ENCODE measurements at places on chromosomes 3 and 15.

DNA sequence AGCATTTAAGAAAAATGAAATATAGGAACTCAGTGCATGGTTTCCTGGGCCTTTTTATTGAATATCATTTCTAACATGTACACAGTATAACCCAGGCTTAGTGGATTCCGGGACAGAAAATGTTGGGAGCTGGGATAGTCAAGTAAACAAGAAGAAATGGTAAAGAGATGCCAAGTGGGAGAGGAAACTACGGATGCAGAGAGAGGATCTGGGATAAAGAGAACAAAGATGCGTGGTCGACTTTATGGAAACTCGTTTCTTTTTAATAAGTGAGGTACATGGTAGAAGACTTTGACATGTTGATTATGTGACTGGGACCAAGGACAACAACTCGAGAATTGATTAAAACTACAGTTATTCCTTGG lies 1.2 kb upstream of the GPR176 start:
- no peak overlapping the region for H3K27ac ChIP-seq
- DNase-seq = no peak
- H3K36me3 ChIP-seq = peaks cover 7% of the 10 kb centered on the region
- peaks cover 30% of the 10 kb centered on the region for H3K4me1 ChIP-seq

GRCh38 chr3:97264180-97264579 lies 449.8 kb downstream of the EPHA6 start:
- H3K27me3 ChIP-seq = no peaks in the 10 kb centered on the region
- H3K36me3 ChIP-seq = no peaks in the 10 kb centered on the region
- no peak overlapping the region for H3K27ac ChIP-seq
- no peak overlapping the region for H3K4me3 ChIP-seq
- no peaks in the 10 kb centered on the region for H3K4me1 ChIP-seq

DNA sequence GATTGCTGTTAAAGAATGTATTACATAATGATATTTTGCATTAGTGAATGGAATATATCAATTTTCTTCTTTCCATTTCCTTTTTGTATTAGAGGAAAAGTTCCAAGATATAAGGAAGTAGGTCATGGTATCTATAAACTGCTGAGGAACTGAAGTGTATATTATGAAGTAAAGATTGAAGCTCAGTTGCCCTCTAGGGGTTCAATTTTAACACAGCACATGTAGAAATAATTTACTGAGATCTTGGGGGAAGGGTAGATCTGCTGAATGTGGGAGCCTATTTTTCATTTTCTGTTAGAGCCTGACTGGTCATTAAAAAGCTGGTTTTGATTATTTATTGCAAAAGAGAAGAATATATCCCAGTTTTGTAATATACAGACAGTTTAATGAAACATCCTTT lies 45.2 kb downstream of the CMC1 start:
- no peak overlapping the region for H3K4me3 ChIP-seq
- H3K27me3 ChIP-seq = no peaks in the 10 kb centered on the region
- H3K27ac ChIP-seq = no peak overlapping the region
- H3K36me3 ChIP-seq = peaks cover 11% of the 10 kb centered on the region
- peaks cover 5% of the 10 kb centered on the region for H3K4me1 ChIP-seq

- H3K4me1 ChIP-seq = peaks cover 47% of the 10 kb centered on the region
- peaks cover 1% of the 10 kb centered on the region for H3K27me3 ChIP-seq
- peak overlapping the region; percentile 96 for H3K27ac ChIP-seq
Observed at GRCh38 chr15:34986326-34986725, 1.8 kb downstream of the ZNF770 start.

- H3K36me3 ChIP-seq = peaks cover 49% of the 10 kb centered on the region
- DNase-seq = peak; percentile 24
- H3K27me3 ChIP-seq = peaks cover 18% of the 10 kb centered on the region
- peaks cover 57% of the 10 kb centered on the region for H3K4me1 ChIP-seq
- H3K4me3 ChIP-seq = peak overlapping the region; percentile 98
- peak overlapping the region; percentile 96 for H3K27ac ChIP-seq
Observed at GRCh38 chr15:75844629-75845335, 1.5 kb downstream of the UBE2Q2 start.

- H3K27ac ChIP-seq = no peak overlapping the region
- no peak overlapping the region for H3K4me3 ChIP-seq
- H3K4me1 ChIP-seq = no peaks in the 10 kb centered on the region
- peaks cover 32% of the 10 kb centered on the region for H3K27me3 ChIP-seq
Observed at GRCh38 chr3:16570113-16570512, 35.1 kb downstream of the DAZL start.

DNA sequence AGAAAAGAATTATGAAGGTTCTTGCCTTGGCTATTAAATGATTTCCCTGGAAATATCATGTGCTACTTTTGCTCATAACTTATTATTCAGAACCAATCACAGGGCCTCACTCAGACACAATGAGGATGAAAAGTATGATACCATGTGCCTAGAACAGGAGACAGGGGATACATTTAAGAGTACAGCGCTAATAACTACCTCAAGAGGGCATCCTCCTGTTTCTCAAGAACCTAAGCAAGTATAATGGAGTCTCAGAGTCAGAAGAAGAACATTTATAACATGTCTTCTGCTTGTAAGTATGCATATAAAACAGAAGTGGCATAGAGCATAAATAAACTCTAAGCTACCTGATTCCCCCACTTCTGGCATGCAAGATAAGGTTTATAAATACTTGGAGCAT lies 125.4 kb upstream of the MME start:
- no peak overlapping the region for H3K27ac ChIP-seq
- H3K4me1 ChIP-seq = no peaks in the 10 kb centered on the region
- H3K36me3 ChIP-seq = no peaks in the 10 kb centered on the region
- no peak overlapping the region for H3K4me3 ChIP-seq

GRCh38 chr3:14630404-14631100 lies 21.0 kb upstream of the CCDC174 start:
- no peak overlapping the region for H3K27ac ChIP-seq
- no peak overlapping the region for H3K4me3 ChIP-seq
- peaks cover 6% of the 10 kb centered on the region for H3K27me3 ChIP-seq
- H3K36me3 ChIP-seq = no peaks in the 10 kb centered on the region
- DNase-seq = no peak
- H3K4me1 ChIP-seq = no peaks in the 10 kb centered on the region

DNA sequence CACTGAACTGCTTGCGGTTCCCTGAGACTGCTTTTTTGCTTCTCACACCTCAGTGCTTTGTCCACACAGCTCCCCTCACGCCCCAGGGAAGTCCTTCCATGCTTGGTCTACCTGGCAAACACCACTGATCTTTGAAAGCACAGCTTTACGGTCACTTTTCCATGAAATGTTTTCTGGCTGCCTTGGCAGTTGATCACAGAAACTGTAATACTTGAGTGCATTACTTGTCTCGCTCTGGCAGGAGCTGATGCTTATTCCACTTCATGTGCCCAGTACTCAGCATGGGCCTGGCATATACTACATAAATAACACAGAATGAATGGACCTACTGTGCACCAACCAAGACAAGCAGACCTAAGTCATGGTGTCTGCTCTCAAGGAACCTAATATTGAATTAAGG lies 121.1 kb downstream of the MEX3B start:
- no peaks in the 10 kb centered on the region for H3K27me3 ChIP-seq
- H3K27ac ChIP-seq = no peak overlapping the region
- H3K4me1 ChIP-seq = no peaks in the 10 kb centered on the region
- DNase-seq = no peak
- H3K4me3 ChIP-seq = no peak overlapping the region
- H3K36me3 ChIP-seq = no peaks in the 10 kb centered on the region

DNA sequence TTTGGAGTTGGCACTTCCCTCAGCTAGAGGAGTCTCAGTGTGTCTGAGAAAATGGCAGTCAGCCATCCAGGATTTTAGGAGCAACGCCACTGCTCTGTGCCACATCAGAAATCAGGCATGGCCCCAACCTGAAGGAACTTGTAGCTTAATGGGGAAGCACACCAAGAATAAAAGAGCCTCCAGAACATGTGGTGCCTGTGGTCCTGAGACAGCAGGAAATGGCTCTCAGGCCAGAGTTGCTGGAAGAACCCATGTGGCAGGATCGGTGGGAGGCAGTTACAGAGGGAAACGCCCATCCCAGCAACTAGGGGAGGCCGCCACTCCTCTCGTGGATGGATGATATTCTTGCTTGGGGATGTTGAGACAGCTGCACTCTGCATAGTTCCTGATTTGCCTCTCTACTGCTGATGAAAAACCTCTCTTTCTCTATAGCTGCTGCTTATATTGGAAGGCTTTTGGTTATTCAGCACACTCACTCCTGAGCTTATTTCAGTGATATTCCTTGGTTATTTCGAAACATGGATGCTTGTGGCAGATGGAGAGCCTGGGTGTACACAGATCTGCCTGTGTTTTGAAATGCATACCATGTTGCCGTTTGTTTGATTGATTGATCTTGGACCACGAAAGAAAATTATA lies 52.4 kb downstream of the KLHL25 start:
- H3K4me3 ChIP-seq = no peak overlapping the region
- DNase-seq = no peak
- no peaks in the 10 kb centered on the region for H3K27me3 ChIP-seq
- peaks cover 72% of the 10 kb centered on the region for H3K36me3 ChIP-seq
- H3K27ac ChIP-seq = no peak overlapping the region
- H3K4me1 ChIP-seq = no peaks in the 10 kb centered on the region

DNA sequence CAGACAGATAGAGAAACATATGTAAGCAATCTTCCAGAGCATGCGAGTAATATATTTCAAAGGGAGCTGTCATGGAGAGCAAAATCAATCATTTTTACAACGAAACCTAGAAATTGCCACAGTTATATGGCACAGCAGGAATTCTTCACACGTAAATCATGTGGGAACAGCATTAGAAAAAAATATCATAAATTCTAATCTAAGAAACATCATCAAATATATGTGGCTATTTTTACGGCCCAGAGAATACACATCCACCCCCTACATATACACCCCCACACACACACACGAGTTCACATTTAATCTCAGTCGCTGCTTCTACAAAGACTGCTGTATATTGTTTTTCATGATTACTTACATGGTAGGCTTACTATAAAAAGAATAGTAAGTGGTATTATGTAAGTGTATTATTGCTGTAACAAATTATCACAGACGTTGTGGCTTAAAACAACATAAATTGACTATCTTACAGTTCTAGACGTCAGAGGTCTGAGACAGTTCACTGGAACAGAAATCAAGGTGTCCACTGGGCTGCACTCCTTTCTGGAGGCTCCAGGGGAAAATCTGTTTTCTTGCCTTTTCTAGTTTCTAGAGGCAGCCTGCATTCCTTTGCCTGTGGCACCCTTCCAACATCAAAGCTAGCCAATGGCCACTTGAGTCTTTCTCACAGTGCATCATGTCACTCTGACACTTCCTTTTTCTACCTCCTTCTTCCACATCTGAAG lies 363.3 kb downstream of the ULK4 start:
- H3K36me3 ChIP-seq = no peaks in the 10 kb centered on the region
- peaks cover 1% of the 10 kb centered on the region for H3K4me1 ChIP-seq
- H3K4me3 ChIP-seq = no peak overlapping the region

DNA sequence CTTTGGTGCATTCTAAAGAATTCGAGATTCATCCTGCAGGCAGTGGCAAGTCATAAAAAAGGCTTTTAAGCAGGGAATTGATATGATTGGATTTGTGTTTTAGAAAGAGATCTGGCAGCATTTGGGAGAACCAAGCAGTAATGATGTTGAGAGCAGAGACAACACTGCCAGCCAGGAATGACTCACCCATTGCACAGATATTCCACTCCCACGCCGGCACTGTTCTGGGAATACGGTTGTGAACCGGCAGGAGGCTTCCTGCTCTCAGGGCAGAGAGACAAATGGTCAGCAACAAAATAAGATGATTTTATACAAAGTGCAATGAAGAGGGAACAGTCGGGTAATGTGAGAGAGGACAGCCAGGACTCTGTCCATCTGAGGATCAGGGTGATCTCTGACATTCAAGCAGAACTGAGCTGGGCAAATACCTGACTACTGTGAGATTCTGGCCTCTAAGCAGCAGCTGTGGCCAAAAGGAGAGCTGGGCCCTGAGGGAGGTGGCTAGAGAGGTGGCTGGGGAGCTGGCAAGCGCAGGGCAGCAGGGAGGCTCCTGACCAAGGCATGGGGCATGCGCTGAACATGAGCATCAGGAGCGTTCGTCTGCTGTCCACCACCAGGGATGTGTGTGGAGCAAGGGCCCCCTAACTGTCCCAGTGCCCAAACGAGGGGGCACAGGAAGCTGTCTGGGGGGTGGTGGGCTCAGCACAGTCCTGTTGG lies 56.1 kb upstream of the PLXNA1 start:
- H3K27ac ChIP-seq = no peak overlapping the region
- H3K4me3 ChIP-seq = no peak overlapping the region
- H3K36me3 ChIP-seq = no peaks in the 10 kb centered on the region
- no peak for DNase-seq
- H3K4me1 ChIP-seq = peaks cover 34% of the 10 kb centered on the region

- no peaks in the 10 kb centered on the region for H3K4me1 ChIP-seq
- DNase-seq = no peak
- H3K36me3 ChIP-seq = no peaks in the 10 kb centered on the region
- H3K27me3 ChIP-seq = peaks cover 9% of the 10 kb centered on the region
- no peak overlapping the region for H3K4me3 ChIP-seq
Observed at GRCh38 chr15:32899126-32899596, 181.4 kb downstream of the GREM1 start.

GRCh38 chr3:151439652-151440125 lies 21.2 kb downstream of the IGSF10 start:
- DNase-seq = no peak
- H3K4me1 ChIP-seq = no peaks in the 10 kb centered on the region
- H3K27ac ChIP-seq = no peak overlapping the region
- no peak overlapping the region for H3K4me3 ChIP-seq

DNA sequence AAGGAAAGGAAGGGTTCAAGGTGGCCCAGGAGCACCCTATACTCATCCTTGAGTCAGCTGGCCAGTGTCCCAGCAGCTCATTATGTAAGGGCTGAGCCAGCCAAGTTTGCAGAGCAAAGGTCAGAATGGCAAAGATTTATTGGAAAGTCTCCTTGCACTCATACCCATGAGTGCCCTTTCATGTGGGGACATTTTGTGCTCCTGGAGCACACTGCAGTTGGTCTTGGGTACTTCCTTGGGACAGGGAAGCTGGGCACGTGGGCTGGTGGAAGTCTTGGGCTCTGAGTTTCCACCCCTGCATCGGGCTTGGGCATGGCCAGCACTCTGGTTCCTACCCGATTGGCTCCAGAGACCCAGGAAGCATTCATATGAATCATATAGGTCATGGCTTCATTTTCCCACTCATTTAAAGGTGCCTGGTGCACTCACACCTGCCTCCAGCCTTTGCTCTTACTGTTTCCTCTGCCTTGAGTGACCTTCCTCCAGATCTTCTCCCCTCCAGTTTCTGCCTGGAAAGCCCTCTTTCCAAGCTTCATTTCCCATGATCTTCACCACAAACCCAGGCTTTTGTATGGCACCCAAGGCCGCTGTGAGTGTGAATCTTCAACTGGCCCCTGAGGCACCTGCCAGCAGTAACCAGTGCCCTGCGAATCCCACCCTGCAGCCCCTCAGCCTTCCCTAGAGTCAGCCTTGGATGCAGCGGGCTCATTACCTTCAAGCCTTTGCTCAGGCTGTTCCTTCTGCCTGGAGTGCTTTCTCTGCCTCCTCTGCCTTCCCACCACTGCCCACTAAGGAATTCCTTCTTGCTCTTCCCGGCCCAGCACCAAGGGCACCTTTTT lies 10.5 kb upstream of the PRKCD start:
- H3K4me1 ChIP-seq = no peaks in the 10 kb centered on the region
- H3K27ac ChIP-seq = no peak overlapping the region
- peaks cover 16% of the 10 kb centered on the region for H3K27me3 ChIP-seq
- no peak for DNase-seq
- H3K4me3 ChIP-seq = no peak overlapping the region

- H3K4me3 ChIP-seq = no peak overlapping the region
- no peak overlapping the region for H3K27ac ChIP-seq
- no peak for DNase-seq
- H3K4me1 ChIP-seq = no peaks in the 10 kb centered on the region
- peaks cover 6% of the 10 kb centered on the region for H3K36me3 ChIP-seq
Observed at GRCh38 chr3:143573610-143574303, 274.5 kb downstream of the SLC9A9 start.
